ENCODE measurements at places on chromosomes 1 and 21.

DNA sequence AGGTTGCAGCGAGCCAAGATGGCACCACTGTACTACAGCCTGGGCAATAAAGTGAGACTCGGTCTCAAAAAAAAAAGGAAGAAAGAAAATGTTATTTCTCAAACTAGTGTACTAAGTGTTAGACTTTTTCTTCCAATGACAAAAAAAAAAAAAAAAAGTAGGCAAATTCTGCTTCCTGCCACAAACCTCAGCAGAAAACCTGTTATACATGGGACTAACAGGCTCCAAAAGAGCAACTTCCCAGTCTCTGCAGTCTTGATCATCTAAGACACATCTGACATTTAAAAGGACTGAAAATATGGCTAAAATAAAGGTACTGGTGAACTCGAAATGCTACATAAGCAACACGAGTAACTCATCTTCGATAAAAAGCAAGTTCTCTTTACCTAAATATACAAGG lies 59.6 kb downstream of the HSF2BP start:
- DNase-seq: no peak

DNA sequence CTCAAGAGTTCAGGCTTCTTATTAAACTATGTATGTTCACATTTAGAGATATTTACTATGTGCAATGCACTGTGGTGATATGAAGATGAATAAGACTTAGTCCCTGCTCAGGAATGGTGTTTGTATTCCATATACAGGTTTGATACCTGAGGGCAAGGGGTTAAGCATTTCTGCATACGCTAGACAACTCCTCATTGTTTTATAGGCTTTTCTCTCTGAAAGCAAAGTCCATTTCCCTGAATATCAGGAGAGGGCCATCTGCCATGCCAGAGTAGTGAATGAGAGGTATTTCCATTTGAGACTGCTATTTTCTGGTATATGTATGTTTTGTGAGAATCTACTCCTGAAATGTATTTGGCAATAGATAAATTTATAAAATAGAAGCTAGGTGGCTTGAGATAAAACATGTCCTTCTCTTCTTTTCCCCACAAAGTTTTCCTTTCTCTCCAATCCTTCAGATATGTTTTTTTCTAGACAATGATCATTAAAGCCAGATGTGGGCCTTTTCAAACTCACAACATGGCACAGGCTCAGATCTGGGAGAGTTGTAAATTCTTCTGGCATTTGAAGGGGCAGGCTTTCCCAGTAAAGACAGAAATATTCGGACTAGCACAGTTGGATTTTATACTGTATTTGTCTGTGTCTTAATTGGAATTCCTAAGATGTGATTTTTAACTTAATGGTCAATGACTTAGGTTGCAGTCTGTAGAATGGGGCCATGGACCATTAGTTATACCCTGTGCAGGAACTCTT lies 73.3 kb upstream of the WDR26 start:
- DNase-seq: no peak

- DNase-seq: no peak
These were observed 58.6 kb downstream of the XCL1 start for GRCh38 chr1:168634951-168635532.

DNA sequence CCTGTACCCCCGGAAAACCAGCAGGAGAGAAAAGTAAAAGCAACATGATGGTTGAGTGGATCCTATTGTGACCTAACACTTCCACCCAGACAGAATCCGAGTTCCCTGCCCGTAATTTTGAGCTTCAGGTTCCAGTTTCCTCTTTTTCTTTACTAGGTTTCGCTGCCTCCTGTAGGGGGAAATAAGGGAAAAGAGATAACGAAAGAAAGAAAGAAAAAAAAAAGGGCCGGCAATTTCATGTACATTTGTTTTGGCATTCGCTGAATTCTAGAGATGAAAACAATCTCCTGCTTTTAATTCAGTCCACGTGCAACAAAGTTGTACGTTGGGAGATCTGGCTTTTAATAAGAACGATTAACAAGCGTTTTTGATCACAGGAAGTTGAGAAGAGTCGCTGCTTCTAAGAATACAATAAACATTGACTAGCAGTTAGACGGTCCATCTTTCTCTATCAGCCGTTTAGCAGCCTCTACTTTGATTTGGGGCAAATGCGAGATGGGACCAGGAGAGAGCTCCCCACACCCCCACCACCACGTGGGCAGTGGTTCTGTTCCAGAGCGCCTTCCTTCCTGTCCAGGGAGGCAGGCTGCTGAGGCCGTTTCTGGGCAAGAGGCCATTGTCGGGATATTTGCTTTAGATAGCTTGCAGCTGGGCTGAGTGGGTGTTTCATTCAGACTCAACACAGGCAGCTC lies 155.9 kb upstream of the RUNX1 start:
- peak; percentile 91 for DNase-seq

DNA sequence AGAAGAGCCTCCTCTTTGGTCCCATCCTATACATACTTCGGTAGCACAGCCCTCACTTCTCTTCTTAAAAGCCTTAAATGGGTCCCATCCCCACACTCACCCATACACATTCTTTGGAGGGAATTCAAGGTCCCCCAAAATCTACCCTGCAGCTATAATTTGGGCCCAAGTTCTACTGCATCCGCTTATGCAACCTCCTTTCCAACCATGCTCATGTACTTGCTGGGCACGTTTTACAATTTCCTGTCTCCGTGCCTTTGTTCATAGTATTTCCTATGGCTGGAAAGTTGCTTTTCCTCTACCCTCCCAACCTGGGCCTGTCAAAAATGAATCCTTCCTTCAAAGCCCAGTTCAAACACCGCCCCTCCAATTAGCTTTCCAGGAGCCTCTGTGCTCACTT lies 99.7 kb downstream of the SLC45A1 start:
- no peak for DNase-seq

DNA sequence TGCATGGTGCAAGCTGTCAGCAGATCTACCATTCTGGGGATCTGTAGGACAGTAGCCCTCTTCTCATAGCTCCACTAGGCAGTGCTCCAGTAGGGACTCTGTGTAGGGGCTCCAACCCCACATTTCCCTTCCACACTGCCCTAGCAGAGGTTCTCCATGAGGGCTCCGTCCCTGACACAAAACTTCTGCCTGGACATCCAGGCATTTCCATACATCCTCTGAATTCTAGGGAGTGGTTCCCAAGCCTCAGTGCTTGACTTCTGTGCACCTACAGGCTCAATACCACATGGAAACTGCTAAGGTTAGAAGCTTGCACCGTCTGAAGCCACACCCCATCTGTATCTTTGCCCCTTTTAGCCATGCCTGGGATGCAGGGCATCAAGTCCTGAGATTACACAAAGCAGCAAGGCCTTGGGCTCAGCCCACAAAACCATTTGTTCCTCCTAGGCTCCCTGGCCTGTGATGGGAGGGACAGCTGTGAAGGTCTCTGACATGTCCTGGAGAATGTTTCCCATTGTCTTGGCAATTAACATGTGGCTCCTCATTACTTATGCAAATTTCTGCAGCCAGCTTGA lies 117.0 kb upstream of the NFIA start:
- no peak for DNase-seq

GRCh38 chr1:214326406-214326805 lies 45.4 kb downstream of the SMYD2 start:
- no peak for DNase-seq

DNA sequence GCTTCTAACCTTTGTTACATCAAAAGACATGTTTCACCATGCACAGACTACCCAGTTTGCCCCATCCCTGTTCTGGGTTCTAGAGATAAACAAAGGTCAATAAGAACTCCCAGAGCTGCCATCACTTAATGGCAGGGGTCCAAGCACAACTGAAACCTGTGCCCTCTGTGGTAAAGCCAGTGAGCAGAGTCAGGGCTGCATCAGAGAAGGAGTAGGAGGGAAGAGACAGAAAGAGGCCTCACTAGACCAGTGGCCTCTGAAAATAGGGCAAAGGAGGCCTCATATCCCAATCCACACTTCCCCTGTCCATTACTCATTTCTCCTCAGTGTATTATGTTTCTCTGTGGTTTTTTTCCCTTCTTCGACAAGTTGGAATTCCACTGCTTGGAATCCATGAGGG lies 10.2 kb downstream of the ATP1A2 start:
- DNase-seq: no peak

GRCh38 chr1:112998592-112999235 lies 42.7 kb upstream of the SLC16A1 start:
- peak; percentile 29 for DNase-seq

DNA sequence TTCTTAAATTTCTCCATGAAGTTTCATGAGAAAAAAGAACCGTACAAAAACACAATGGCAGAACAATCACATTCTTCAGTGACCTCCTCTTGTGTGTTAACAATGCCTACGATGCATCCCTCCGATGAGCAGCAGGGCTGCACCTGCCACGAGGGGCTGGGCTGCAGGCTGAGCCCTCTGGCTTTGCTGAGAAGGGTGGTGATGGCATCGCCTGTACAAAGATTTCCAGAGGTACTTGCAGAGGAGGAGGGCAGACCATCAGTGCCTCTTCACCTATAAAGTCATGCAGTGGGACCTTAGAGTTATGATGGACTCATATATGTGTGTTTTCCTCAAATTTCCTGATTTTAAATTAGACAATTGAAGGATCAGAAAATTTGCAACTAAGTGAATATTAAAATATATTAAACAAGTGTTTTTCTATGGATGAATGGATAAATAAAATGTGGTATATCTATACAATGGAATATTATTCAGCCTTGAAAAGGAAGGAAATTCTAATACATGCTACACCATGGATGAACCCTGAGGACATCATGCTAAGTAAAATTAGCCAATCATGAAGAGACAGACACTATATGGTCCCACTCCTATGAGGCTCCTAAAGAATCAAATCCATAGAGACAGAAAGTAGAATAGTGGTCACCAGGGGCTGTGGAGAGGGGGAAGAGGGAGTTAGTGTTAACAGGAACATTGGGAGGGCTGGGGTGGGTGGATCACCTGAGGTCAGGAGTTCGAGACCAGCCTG lies 489.3 kb downstream of the SIPA1L2 start:
- DNase-seq: no peak

GRCh38 chr21:15976807-15977206 lies 247.0 kb downstream of the USP25 start:
- DNase-seq: no peak

- no peak for DNase-seq
These were observed 2.7 kb downstream of the CLIC6 start for GRCh38 chr21:34671462-34671861.

DNA sequence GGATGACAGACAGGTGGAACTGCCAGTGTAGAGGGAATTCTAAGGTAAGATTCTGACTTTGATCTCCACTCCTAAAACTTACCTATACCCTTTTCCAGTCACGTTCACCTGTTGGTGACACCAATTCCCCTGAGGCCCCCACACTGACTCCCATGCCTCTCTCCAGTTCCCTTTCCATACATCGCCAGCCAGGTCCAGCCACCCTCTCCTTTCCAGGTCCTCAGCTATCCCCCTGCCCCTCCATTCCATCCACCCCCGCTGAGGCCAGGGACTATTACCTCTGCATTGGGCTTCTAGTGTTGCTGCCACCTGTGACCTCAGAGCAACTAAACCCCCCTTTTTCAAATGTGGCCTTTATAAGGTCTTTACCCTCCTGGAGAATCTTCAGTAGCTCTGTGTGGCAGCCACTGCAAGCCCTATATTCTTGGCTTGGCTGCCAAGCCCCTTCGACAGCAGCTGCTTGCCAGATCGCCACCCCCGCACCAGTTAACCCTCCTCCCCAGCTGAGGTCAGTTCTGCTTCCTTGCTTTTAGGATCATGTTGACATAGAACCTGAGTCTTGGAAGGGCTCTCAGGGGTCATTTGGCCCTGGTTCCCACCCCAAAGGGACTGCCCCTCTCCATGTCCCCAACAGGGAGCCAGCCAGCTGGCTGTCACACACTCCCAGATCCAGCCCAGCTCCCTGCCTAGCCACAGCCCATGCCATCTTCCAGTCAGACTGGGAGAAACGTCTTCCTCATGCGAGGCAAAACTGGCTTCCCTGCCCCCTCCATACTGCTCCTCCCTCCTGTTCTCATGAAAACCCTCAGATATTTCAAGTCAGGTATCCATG lies 14.7 kb downstream of the CSF1 start:
- DNase-seq: no peak

GRCh38 chr21:31484219-31484618 lies 140.2 kb upstream of the TIAM1 start:
- no peak for DNase-seq

DNA sequence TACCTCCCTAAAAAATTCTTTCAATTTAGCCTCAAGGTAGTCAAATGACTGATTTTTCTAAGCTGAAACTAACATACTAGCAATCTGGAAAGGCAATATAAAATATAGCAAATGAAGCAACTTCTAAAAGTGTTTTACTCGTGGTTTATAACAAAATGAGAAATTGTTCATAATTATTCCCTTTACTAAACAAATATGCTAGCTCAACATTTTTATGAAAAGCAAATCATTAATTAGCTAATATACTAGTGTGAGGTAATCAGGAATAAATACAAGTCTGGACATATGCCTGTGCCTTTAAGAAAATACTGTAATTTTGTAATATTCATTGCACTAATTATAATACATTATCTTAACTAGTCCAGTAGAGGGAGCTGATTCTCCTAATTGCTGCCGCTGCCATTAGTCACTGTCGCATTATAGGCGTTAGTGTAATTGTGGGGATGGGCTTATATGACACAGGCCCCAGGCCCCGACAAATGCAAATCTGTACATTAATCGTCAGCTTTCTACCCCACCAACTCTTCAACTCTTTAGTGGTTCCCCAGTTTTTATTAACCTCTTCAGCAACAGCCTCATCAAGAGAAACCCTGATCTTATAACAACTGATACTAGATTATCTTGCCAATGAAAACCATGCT lies 160.9 kb downstream of the GABPA start:
- no peak for DNase-seq

- no peak for DNase-seq
These were observed 38.9 kb downstream of the SPRTN start for GRCh38 chr1:231376875-231377549.

DNA sequence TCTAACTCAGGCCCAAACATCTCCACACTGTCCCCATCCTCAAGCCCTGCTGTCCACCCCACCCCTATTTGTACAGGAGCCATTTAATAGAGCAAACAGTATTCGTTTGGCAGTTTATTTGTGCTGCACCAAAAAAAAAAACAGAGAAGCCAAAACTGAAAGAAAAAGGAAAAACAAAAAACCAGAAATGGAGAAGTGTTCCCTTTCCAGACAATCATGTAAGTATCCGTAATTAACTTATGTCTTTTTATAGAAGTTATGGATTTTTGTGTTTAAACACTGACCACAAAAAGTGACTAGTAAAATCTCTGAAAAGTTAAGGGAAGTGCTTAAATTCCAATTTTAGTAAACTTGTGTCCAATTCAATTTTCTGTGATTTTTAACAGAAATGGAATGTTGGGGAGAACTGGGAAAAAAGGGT lies 40.4 kb upstream of the ZBTB18 start:
- no peak for DNase-seq

- DNase-seq: peak; percentile 73
These were observed 23.4 kb downstream of the CSF1 start for GRCh38 chr1:109933856-109934711.

- no peak for DNase-seq
These were observed 153.4 kb downstream of the FMN2 start for GRCh38 chr1:240244968-240245628.

- DNase-seq: peak; percentile 88
These were observed 166.2 kb downstream of the TOMM20 start for GRCh38 chr1:234962340-234962989.
